ENCODE measurements at places on chromosomes 11 and 22.

DNA sequence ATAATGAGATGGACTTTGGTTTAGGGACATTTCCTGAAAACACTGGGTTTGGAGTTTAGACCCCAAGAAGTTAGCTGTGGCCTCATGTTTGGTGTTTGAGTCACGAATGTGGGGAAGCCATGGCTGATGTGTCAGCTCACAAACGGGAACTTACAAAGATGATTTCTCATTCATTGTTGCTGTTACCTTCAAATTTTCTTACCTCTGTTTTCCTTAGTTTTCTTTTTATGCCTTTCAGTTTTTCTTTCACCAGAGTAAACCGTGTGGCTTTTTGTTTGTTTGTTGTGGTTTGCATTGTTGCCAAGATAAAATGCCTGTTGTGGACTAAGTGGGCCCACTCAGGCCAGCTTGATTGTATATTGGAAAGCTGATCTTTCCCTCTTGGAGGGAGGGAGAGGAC is 89.1 kb downstream of the SWAP70 start:
- no peak for DNase-seq

DNA sequence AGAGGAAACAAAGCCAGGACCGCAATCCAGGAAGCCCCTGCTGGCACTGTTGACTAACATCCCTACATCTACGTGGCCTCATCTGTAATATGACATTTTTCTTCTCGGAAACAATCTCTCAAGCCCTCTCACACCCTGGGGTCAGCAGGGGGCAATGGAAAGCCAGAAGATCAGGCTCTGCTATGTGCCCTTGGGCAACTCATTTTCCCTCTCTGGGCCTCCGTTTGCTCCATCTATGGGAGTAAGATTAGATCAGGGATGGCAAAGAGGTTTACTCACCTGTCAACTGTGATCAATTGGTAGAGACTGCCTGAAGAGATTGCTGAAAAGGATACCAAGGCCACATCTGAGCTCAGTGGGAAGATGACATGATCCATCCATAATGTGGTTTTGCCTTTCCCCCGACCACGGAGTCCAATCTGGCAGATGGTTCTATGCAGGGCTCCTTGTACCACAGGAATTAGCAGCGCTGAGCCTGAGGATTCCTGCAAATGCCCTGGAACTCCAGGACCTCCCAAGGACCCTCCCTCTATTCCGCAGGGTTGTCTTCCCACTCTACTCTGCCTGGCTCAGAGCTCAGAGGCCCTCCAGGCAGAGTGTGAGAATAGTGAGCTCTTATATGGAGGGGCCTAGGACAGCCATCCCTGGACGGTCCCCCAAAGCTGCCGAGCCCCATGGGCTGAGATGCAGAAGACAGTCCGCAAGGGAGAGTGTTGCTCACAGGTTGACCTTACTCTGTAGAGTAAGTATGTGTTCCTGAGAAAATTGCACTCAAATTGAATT is 66.1 kb downstream of the CHST1 start:
- DNase-seq: no peak

DNA sequence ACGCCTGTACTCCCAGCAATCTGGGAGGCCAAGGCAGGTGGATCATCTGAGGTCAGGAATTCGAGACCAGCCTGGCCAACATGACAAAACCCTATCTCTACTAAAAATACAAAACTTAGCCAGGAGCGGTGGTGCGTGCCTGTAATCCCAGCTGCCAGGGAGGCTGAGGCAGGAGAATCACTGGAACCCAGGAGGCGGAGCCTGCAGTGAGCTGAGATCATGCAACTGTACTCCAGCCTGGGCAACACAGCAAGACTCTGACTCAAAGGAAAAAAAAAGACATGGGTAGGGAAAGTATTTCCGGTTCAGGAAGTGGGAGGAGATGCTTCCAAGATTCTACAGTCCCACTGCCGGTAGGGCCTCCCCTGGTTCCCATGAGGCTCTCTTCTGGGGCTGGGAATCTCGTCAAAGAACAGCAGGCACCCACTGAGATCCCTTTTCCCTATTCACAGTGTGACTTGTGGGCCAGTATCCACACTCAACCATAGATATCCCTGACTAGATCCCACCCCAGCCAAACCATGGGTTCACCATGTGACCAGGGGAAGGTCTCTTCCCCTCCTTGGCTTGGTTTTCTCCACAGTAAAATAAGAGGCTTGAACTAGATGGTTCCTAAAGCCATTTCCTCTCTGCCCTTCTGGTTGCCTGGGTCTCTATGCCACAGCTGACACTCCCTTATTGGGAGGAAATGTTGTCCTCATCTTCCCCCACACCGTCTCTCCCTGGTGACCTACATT is 443.3 kb downstream of the BUD13 start:
- no peak for DNase-seq

GRCh38 chr11:67606093-67606491 is 644 bp upstream of the NDUFV1 start:
- DNase-seq: no peak

GRCh38 chr11:68374531-68374930 is 62.1 kb downstream of the LRP5 start:
- DNase-seq: no peak

- no peak for DNase-seq
Observed at GRCh38 chr22:45968003-45968650, 8.8 kb downstream of the WNT7B start.

- no peak for DNase-seq
Observed at GRCh38 chr11:17791144-17791543, 56.6 kb downstream of the KCNC1 start.

GRCh38 chr11:120040151-120040840 is 97.6 kb downstream of the TRIM29 start:
- DNase-seq: no peak

GRCh38 chr11:36557991-36558390 is 9.8 kb upstream of the RAG1 start:
- no peak for DNase-seq

DNA sequence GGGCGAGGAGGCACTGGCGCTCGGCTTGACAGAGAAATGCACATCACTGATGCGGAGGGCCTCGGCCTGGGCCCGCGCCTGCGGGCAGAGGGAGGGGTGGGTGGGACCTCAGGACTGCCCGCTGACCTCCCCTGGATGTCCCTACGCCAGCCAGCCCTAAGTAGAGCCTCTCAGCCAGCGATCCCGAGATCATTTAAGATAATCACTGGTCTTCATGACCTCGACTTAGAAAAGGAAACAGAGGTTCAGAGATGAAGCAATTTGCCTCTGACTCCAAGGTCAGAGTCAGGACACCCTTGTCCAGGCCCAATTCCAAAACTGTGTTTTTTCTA is 4.9 kb downstream of the CBX6 start:
- DNase-seq: no peak

DNA sequence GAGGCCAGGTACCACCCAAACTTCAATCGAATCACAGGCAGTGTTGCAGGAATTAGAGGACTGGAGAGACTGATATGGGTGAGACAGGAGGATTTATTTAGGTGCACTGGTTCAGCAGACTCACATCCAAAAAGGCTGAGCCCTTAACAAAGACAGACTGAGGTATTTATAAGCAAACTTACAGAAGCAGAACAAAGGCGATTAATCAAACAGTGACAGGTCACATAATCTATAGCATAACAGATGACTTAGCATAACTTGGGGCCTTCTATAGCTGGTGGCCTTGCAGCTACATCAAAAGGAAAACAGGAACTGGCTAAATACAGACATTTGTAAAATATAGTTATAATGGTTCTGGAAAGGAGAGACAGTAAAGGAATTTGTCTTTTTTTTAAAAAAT is 2.1 kb downstream of the APOBEC3B start:
- no peak for DNase-seq

- DNase-seq: no peak
Observed at GRCh38 chr22:41474872-41475451, 6.0 kb downstream of the ACO2 start.

- no peak for DNase-seq
Observed at GRCh38 chr11:13495929-13496328, at the start of gene PTH. Gene PTH, minus strand, starts transcription at chr11:13495997. Its CDS starts 3,142 bp downstream, at chr11:13492855.

DNA sequence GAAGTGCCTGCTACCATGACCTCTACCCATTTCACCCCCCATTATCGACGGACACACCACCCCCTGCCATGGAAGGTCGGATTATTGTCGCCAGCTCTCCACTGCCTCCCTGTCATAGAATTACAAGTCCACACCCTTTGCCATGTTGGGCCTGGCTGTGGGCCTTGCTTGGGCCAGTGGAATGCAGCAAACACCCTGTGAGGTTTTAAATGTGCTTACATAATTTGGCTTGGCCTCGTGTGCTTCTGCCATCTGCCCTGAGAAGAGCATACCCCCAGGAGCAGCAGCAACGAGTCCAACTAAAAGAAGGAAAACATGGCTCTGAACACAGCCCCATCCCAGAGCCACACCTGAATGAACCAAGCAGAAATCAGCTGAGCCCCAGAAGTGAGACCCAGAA is 94.1 kb upstream of the PRDM11 start:
- no peak for DNase-seq
